ENCODE measurements at places on chromosomes 4 and X.
A peak's percentile ranks its signal among the peaks of the same experiment; 100 is the strongest.

DNA sequence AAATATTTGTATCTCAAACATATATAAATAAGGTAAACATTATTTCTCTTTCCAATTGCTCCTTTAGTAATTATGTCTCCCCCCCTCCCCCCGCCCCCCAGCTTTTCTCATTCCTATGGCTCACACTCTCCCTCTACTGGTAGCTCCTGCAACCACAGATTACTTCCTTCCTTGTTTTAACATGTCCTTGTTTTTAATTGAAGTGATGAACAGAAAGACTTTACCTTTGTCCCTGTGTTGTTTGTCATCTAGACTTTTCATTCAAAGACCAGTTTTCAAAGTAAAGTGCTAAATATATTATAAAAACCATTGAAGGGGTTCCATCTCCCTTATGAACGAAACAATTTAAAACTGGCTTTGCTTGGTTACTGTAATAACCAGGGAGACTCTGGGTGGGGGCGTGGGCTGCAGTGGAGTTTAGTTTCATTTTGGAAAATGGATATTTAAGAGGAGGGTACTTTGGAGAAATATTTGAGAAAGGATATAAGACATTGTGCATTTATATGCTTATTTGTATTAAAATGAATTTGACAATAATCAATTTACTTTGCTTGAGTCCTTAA lies 352.9 kb downstream of the RAPGEF2 start:
- peak; percentile 60 for DNase-seq

DNA sequence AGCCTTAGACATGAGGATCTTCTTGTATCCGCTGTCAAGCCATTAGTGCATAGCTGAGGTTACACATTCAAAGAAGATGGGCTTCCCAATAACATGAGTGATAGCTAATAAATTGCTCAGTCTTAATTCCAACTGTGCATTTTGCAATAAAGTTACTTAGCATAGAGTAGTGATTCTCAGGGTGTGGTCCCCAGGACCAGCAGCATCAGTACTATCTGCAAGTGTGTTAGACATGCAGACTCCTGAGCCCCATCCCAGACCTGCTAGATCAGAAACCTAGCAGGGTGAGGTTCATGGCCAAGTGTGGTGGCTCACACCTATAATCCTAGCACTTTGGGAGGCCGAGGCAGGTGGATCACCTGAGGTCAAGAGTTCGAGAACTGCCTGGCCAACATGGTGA lies 20.1 kb downstream of the ATP10D start:
- no peak for DNase-seq

DNA sequence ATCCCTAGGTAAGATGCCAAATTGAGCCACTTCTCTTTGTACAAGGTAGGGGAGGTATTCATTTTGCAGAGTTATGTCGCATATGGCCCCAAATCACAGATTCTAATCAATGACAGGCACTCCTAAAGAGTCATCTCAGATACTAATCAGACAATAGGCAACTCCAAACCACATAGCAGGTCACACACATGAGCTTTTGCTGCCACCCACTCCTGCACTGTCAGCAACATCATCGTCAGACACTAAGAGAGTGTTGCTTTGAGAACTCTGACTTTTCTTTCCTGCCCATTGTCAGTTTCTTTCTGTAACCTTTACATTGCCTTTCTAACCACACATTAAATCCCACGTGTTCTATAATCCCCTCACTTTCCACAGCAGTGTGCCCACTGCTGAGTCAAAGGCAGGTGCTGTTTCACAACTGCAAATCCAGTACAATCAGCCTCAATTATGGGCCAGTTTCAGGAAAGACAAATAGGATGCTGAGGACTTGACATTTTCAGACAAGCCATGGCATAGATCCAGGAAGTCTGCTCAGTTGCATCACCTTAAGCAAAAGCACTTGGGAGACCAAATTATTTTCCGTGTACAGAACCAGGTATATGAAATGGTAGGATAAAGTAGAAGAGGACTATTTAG lies 23.5 kb downstream of the TMEM31 start:
- no peak for DNase-seq

DNA sequence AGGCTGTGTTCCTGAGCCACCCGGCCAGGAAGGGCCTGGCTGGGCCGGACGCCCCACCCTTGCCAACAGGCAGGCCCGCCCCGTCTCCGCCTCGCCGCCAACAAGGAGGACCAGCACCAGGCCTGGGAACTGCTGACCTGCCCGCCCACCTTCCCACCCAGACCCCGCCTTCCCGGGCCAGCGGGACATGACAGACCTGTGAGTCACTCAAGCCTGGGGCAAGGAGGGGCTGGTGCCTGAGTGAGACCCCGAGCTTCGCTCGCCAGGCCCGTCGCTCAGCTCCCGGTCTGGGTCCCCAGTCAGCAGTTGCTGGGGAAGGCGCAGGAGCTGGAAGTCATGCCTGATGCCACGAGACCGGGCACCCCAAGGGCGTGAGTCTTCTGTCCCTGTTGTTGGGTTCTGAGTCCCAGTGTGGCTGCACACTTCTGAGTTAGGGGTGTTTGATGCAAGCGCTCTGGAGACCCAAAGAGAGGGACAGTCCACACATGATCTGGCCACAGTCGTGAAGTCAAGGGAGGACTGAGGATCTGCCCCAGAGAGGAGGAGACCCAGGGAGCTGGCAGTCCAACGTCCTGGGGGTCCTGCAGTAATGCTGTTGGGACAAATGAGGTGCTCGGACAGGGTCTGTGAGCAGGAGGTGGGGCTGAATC lies at the start of gene DNASE1L1:
Gene DNASE1L1 (minus strand): TSS at position 33 of the 650 bp plus-strand sequence. CDS start 3,686 bp downstream, outside the sequence.
- DNase-seq = peak; percentile 69

DNA sequence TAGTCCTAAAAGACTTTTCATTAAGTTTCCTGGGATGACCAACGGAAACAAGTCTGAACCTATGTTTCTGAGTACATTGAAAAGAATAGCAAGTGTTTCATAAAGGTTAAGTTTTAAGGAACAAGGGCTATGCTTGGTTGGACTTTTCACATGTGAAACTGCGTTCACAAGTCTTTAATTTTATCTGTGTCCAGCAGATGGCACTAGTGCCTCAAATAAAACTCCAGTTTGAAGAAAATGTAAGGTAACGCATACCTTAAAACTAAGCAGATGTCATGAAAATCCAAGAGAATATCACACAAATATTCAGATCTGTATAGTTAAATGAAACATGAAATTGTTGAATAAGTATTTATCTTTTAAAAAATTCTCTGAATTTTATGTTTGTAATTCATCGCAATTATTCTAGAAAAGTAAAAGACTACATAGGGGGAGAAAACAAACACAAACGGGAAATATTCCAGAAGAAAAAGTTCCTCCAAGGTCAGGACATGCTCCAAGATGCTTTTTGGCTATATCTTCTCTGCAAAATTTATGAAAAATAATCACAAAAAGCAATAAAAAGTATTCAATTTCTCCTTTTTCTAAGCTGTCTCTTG lies 89.6 kb upstream of the MAD2L1 start:
- DNase-seq = peak; percentile 86

- peak; percentile 60 for DNase-seq
These were observed 7.5 kb downstream of the WDR1 start for GRCh38 chr4:10108818-10109783.

All from renal cortical epithelial cell (primary cell).